ENCODE measurements at places on chromosomes 7 and 10. TPM values are rescaled to one million over a fixed set of nuclear protein-coding genes. Genes with fewer than 3 reads are reported as not detected.
A peak's percentile ranks its signal among the peaks of the same experiment; 100 is the strongest.

DNA sequence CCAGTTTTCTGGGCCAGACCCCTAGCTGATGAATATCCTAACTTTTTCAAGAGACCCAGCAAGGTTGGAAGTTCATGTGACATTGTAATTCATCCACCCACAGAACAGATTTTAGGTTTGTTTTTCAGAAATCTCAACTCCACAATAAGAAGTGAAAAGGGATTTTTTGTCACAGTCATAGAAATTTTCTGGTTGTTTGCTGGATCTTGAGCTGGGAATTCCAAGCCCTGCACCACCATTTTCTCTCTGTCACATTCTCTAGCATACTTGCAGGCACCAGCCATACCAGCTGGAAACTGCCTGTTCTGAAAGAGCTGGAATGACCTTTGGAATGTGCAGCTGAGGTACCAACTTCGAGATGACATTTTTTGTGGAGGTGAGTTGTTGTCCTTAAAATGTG lies 8.5 kb downstream of the TAS2R60 start:
- no peak for DNase-seq

DNA sequence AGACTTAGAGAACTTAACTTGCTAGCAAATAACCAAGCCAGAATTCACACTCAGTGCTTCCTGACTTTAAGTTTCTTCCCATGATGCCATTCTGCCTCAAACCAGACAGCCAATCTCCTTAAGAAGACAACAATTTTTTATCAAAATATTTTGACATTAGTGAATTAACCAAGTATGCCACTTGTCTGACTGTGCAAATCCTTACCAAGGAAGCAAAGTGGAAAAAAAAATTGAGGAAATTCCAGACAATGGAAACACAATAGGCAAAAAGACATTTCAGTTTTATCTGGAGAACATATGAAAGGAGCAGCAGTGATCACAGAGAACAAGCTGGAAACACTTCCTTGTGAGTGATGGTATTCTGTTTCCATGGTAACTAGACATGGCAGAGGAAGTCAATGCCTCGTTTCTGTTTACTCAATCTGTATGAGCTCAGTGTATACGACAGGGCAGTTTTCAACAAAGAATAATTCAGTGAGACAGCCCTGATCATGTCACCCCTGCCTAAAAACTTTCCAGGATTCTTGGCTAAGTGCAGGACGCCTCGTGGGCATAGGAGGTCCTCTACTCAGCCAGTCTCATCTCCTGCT lies 114.2 kb downstream of the DYNC1I1 start:
- DNase-seq = no peak

- peak; percentile 44 for DNase-seq
Observed at GRCh38 chr7:80859272-80859970, 59.4 kb downstream of the SEMA3C start.

DNA sequence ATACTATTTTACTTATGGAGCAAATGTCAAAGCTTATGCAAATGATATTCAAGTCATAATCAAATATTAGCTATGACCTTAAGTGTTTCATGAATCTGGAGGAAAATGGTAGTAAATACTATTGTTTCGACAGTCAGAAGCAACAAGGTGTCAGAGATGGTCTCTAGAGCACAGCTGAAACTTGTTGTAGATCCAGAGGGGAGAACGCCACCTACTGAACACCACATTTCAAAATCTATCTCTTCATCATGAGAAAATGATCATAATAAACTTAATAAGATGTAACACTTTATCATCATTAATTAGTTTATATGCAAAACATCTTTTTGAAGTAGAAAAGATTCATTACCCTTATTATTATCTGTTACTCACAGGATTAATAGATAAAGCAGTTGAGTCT lies 418.7 kb downstream of the GATA3 start:
- no peak for DNase-seq

GRCh38 chr10:103284170-103284569 lies 7.2 kb downstream of the INA start:
- no peak for DNase-seq

- DNase-seq = no peak
Observed at GRCh38 chr10:110168601-110169481, 38.6 kb upstream of the MXI1 start.

DNA sequence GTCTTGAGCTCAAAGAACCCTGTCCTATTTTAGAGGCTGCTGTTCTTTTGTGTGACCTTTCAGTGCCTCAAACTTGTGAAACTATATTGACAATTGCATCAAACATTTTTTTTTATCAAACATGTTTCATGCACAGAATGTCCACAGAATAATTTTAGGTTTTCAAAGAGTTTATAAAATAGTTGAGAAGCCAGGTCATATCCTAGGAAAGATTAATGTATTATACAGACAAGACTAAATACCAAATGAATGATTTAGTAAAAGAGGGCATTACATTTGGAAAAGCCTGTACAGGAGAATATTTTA lies 67.0 kb downstream of the CDK6 start:
- no peak for DNase-seq

DNA sequence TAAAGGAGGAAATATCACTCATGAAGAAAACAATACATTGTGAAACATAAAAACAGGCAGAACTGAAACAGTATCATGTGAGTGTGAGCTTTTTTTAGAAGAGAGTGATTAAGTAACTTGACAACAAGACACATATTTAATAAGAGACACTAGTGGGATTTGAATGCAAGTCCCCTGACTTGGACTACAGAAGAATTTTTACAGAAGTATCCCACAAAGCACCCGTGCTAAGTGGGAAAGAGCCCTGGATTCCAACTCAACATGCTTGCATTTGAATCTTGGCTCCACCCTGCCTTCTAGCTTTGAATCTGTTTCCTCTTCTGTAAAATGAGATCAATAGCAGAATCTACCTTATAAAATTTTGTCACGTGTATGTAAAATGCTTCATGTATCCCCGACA lies 166.2 kb downstream of the ZNF365 start:
- no peak for DNase-seq

DNA sequence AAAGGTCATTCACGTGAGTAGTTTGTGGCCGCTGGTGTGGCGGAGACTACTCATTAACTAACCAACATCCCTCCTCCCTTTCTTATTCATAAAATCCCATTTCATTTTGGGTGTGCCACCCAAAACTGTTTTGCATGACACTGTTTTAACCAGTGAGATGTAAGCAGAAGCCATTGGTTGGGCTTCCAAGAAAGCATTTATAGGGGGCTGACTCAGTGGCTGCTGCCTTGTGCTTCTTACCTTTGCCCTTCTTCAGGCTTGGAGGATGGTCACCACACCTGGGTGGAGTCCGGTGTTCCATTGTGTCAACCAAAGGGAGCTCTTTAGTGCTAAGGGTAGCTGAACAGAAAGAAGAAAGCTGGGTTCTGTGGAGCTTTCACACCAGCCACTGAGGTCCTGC lies 37.2 kb upstream of the EPC1 start:
- DNase-seq = no peak

The LIPF gene
- total RNA-seq = not detected

The C7orf33 gene
- not detected for total RNA-seq

The ANKRD61 gene
- not detected for total RNA-seq

The ARHGEF5 gene
- 1.6 TPM for total RNA-seq

Data from Right ventricle myocardium superior (tissue), 1 donor.